ENCODE measurements at places on chromosomes 16 and 17.

DNA sequence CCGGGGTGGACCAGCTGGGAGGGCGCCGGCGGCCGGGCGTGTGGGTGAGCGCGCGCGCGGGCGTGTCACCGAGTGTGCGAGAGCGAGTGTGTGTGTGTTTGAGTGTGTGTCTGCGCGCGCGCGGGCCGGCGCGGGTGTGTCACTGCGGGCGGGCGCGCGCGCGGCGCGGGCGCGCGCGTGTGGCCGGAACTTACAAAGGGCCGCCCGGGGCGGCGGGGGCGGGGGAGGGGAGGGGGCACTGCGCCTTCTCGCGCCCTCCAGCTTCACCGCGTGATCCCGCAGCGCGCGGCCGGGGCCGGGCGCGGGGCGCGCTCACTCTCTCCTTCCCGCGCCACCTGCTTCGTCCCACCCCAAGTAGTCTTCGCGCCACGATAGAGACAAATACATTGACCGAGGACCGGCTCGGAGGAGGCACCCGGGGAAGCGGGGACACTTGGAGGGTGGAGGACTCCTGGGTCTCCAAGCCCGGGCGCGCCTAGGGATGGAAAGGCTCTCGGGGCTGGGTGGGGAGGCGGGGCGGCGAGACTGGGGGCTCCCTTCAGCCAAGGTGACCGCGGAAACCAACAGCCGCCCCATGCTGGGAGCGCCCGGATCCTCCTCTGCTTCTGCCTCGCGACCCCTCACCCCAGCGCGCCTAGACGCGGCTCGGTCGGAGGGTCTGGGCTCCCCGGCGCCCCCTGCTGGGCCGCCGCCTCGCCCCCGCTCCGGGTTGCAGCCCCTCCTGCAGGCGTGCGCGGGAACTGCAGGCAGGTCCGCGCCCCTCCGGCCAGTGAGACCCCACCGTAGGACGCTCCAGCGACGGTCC lies at the start of gene SRCIN1:
SRCIN1 (minus strand) TSS at position 112 of the 805 bp plus-strand sequence. CDS start 247 bp downstream, outside the sequence.
- peak; percentile 80 for DNase-seq

- DNase-seq: no peak
These were observed 32.7 kb downstream of the DBNDD1 start for GRCh38 chr16:89986600-89986999.

- DNase-seq: no peak
These were observed 28.7 kb downstream of the CALB2 start for GRCh38 chr16:71387045-71387871.

DNA sequence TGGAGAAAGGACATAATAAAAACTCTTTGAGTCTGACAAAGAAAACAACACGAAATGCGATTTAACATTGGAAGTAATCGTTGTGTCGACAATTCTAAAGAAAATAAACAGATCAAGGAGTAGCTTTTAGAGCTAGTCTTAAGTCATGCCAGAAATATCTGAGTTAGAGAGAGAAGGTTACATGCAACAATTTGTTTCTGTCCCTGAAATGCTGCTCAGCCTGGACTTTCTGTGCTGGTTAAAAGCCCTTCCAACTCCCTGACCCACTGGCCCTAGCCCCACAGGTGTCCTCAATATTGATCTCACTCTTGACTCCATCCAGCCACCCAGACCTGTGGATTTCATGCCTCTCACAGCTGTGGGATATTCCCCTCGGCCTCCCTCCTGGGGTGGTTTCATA lies 33.2 kb upstream of the TEX2 start:
- no peak for DNase-seq

- DNase-seq: no peak
These were observed 243.5 kb downstream of the PRKCA start for GRCh38 chr17:66545918-66546317.

DNA sequence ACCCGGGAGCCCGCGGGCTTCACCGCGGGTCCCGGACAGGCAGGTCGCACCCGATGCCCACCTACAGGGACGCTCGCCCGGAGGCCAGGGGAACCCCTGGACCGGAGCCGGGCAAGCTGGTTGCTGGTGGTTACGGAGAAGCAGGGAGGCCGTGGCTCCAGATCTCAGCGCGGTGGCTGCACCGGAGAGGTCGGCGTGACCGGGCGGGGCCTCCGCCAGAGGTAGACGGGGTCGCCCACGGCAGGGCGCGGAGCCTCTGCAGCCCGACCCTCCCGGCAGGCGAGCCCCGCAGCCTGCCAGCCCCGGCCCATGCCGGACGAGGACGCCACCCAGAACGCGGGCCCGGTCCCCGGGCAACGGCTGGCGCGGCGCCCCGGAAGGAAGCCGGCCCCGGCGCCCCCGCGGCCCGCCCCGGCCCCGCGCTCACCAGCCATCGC lies 341 bp downstream of the PCYT2 start:
- no peak for DNase-seq

DNA sequence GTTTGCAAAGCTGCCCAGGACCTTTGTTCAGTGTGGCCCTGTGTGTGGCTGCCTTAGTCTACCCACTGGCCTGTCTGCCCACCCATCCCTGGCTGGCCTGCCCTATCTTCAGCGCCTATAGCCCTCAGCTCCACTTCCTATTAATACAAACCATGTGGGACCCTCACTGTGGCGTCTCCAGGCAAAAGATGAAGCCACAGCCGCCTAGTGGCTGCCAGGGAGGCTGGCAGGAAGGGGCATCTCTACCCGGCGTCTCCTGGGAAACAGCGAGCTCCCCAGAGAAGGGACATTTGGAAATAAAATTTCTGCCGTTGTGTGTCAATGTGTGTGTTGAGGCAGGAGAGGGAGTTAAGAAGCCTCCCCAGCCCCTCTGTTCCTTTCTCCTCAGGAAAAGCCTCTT lies 31.5 kb downstream of the NEUROD2 start:
- DNase-seq: peak; percentile 80

DNA sequence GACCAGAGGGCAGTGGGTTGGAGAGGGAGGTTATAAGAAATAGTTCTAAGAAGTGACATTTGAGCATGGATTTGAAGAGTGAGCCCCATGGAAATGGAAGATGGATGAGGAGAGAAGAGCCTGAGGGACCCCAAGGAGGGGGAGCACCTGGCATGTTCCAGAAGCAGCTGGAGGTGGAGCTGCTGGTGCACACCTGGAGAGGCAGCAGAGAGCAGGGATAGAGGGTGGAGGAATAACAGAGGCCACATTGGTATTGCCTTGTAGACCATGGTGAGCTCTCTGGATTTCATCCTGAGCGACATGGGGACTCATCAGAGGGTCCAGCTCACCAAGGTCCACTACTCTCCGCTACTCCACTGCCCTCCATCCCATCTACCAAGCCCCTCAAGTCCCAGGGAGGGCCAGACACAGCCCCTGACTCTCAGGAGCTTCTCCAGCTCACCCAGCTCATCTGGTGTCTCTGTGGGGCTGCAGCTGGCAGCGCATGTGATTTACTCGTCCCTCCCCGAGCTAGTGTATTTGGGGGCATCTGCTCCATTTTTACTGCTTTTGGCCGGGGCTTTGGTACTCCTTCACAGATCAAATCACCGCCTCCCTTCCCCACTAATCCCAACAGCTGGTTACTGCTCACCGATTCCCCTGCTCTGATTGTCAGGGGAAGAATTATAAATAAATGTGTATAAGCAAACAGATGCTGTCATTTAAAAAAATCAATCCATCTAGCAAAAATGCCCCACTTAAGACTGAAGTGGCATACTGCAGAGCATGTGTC lies 22.1 kb upstream of the KDM8 start:
- DNase-seq: peak; percentile 97

- DNase-seq: no peak
These were observed 679.9 kb downstream of the MAF start for GRCh38 chr16:78920621-78921020.

DNA sequence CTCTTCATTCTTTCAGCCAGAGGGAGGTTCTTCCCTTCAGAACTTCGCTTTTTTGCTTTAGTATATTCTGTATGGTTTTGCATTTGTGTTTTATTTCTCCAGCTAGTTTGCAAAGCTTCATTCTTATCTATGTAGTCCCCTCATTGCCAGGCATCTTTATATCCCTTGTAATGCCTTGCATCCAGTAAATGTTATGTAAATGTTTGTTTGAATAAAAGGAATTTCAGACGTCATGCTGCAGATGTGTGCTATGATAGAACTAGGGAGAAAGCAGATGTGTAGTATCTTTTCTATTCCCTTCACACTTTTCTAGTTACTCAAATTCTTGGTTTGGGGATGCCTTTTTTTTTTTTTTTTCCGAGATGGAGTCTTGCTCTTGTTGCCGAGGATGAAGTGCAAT lies 62.6 kb upstream of the RASL10B start:
- no peak for DNase-seq

DNA sequence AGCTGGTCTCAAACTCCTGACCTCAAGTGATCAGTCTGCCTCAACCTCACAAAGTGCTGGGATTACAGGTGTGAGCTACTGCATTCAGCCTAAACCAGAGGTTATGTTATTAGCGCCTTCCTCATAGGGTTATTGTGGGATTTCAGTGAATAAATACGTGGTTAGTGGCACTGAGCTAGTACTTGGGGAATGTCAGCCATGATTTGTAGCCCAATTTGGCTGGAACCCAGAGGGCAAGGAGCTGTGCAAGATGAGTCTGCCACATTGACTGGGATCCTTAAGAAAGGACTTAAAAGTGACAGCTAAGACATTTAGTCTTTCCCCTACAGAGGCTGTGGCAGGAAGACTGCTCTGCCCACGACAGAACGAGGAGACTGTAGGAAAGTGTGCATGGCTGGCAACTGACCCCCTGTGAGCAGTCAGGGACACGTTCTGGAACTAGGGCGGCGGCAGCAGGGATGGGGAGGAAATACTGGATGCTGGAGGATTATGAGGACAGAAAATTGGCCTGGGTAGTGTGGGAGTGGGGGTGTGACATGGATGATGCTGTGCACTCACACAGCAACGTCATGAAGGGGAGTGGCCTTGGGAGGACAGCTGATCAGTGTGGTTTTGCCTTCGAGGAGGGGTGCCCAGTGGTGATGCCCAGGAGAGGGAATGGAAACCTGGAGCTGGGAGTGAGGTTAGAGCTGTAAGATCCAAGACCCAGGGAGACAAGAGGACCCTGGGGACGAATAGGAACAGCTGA lies 14.6 kb downstream of the ATP5PD start:
- DNase-seq: peak; percentile 95

- DNase-seq: peak; percentile 33
These were observed 863 bp downstream of the ADCY9 start for GRCh38 chr16:4115209-4115948.

GRCh38 chr16:89085755-89086154 lies 7.9 kb upstream of the ACSF3 start:
- DNase-seq: no peak

GRCh38 chr17:700504-701094 lies 14.0 kb downstream of the VPS53 start:
- DNase-seq: peak; percentile 16

DNA sequence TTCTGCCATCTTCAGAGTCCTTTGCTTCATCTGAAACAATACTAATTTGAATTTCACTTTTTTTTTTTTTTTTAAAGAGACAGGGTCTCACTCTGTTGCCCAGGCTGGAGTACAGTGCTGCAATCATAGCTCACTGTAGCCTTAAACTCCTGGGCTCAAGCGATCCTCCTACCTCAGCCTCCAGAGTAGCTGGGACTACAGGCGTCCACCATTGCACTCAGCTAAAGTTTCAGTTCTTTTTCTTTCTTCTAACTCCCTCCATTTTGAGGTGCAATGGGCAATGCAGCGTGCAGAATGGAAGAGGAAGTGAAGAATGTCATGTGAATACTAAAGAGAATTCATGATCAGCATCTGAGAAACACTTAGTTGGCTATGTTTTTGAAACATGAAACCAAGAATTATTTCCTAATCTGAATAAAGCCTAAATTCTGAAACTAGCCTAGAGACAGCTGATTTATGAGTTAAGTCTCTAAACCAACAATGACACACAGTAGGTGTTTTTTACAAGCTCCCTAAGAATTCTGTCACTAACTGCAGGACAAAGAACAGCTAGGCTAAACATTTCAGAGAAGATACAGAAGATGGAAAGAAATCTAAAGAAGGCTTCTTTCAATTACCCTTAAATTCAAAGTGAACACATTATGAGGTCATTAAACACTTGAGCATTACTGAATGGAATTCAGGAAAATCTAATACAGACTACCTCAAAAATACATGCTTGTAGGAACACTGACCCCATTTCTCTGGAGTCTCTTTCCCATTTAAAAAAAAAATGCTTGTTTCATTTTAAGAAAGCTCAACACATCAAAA lies 21.0 kb downstream of the SNN start:
- no peak for DNase-seq

GRCh38 chr17:21268596-21269188 lies 15.5 kb upstream of the NATD1 start:
- DNase-seq: no peak

- peak; percentile 66 for DNase-seq
These were observed 325.8 kb downstream of the CBLN1 start for GRCh38 chr16:48955837-48956236.

- DNase-seq: no peak
These were observed 42.7 kb downstream of the ATF7IP2 start for GRCh38 chr16:10428433-10429168.

DNA sequence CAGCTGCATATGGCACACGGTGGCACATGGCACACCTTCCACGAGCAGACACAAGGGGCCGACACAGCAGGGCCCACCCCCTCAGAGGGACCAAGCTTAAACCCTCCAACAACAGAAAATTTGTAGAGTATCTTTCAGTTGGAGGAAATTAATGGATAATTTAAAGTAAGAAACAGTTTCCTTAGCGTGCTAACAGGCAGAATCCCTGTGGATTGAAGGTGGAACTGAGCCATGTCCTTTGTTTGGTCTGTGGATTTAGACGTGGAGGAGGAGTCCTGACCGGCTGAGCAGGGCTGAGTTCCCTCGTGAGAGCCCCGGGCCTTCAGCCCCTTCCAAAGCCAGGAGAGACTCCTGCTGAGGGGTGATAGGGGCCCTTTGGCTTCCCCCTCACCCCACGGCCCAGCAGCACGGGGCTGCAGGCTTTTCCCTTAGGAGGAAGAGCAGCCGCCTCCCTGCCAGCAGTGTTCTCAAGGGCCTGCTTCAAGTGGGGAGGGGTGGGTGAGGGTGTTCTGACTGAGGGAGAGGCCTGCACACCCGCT lies 1.4 kb upstream of the CYB561 start:
- no peak for DNase-seq

- no peak for DNase-seq
These were observed 313.7 kb upstream of the CDH5 start for GRCh38 chr16:66052745-66053144.

DNA sequence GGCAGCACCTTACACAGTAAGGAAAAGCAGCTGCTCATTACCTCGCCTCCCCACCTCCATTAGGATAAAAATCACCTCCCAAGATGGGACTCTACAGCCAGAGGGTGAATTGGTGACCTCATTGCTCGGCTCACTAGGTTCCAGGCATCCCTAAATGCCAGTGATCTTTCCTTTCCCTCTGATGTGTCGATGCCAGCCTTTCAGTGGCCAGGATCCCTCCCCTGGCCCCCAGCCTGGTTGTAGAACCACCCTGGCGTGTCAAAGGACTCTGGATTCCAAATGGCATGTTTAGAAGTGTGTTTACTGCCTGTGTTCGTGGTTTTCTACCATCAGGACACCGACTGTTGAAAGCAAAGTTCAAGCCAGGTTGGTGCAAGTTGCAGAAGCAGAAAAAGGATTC lies 72.1 kb upstream of the LYRM9 start:
- no peak for DNase-seq
